ENCODE measurements at places on chromosomes 4 and X.

GRCh38 chrX:11725631-11726442, 32.2 kb upstream of the MSL3 start:
- no peak for DNase-seq

GRCh38 chr4:153939570-153939969, 150.7 kb upstream of the SFRP2 start:
- no peak for DNase-seq

DNA sequence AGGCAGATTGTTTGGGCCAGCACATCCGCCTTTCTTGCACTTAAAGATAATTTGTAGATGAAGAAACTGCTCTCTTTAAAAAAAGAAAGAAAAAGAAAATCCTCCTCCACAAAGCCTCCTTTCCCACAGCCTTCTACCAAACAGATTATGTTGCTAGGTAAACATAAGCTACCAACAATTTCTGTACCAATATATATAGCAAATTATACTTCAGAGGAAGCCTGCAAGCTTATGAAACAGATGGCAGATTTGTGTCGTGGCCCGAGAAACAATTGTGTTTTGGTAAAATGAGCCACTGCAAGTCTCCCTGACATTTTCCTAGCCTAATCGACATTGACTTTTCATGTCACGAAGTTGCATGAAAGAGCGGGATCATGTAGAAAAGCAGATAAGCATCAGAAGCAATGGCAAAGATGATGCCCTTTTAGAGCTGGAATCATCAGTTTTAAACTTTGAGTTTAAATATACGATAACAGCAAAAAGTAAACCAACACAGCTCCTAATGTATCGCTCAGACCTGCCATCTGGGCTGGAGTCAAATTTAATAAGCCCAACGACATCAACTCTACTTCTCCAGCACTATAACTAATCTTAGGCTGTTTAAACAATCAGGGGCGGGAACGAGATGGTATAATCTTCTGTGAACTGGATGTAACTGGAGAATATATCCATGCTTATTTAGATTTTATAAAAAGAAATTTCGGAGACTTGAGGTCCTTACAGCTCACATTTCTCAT, 94.9 kb upstream of the PLAC1 start:
- no peak for DNase-seq

DNA sequence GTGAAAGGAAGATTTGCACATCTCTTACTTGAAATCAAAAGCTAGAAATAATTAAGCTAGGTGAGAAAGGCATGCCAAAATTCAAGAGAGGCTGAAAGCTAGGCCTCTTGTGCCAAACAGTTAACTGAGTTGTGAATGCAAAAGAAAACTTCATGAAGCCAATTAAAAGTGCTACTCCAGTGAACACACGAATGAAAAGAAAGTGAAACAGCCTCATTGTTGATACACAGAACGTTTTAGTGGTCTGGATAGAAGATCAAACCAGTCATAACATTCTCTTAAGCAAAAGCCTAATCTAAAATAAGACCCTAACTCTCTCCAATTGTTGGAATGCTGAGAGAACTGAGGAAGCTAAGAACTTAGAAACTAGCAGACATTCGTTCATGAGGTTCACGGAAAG, 122.3 kb downstream of the UNC5C start:
- DNase-seq, result no peak

GRCh38 chr4:158169931-158170690, 2.7 kb downstream of the GASK1B start:
- DNase-seq, result no peak

- no peak for DNase-seq
These were observed 359.4 kb downstream of the ARAP2 start for GRCh38 chr4:35884714-35885480.

- no peak for DNase-seq
These were observed 60.9 kb downstream of the C4orf46 start for GRCh38 chr4:158610790-158611189.

DNA sequence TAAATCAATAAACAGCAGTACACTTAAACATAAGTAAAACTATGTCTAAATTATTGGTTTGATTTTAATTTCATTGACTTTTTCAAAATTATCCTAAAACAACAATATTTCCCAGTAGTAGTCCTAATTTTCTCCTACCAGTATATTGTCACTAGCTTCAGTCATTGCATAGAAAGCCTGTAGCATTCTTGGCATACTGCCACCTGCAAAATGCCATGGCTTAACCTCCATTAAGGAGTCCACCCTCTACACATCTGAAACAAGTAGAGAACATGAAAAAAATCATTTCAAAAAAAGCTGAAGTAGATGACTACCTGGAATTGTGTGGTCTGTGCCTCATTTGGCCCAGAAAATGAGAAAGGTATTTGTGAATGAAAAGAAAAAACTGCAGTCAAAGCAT, 348.5 kb downstream of the INPP4B start:
- DNase-seq, result no peak

GRCh38 chr4:109729117-109729717, 653 bp downstream of the PLA2G12A start:
- no peak for DNase-seq

- peak; percentile 26 for DNase-seq
These were observed 43.2 kb upstream of the RBM47 start for GRCh38 chr4:40672528-40673522.

DNA sequence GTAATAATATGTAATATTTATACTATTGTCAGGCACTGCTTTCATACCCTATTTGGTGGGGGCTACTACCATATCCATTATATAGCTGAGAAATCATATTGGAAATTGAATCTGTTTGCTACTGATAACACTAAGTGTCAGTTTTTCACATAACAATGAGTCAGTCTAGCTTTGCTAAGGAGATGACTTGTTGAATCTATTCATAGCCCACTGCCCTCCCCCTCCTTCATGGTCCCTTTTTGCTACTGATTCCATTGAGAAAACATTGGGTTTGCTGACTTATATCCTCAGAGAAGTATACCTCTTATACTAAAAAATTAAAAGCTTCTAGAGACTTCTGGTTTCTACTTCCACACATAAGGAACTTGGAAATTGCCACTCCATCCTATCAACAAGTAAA, 1898.4 kb downstream of the STIM2 start:
- no peak for DNase-seq

DNA sequence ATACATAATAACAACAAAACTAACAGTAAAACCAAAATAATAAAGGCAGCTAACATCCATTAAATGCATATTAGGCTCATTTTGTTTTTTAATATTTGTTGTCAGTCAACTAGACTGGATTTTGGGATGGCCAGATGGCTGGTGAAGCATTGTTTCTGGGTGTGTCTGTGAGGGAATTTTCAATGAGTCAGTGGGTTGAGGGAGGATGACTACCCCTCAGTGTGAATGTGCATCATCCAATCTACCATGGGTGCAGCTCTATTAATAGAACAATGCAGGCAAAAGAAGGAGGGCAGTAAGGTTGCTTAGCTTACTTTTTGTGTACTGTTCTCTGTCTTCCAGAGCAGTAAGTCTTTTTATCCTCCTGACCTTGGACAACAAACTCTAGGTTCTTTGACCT, 484.2 kb upstream of the HS3ST1 start:
- no peak for DNase-seq

GRCh38 chr4:17517664-17518063, 2.7 kb downstream of the CLRN2 start:
- DNase-seq, result no peak

DNA sequence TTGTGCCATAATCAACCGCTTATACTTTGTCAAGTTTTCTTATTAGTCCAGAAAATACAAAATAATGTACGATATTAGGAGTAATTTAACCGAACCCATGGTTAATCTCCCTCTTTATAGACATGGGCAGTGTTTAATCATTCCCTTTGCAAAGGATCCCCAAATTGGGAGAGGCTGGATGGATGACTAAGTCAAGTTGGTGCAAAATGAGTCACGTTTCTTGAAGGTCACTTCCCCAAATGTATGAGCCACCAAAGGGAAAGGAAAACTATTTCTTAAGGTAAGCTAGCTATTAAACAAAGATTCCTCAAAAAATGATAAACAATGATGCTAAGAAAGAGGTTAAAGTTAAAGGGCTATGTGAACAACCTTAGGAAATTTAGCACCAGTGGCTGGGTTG, 17.5 kb downstream of the MAML3 start:
- DNase-seq, result no peak

DNA sequence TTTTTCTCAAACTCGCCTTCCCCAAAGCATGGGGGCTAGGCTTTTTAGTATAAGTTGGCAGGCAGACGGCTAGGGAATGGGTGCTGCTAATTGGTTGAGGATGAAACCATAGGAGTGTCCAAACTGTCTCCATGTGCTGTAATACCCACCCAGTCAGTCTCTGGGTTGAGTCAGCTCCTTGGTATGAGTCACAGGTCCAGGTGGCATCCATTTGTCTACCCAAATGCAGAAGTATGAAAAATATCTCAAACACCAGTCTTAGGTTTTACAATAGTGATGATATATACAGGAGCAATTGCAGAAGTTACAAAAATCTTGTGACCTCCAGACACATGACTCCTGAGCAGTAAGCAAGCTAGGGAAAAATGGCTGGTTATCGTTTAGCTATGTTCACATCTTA, 27.4 kb upstream of the CCSER1 start:
- no peak for DNase-seq

DNA sequence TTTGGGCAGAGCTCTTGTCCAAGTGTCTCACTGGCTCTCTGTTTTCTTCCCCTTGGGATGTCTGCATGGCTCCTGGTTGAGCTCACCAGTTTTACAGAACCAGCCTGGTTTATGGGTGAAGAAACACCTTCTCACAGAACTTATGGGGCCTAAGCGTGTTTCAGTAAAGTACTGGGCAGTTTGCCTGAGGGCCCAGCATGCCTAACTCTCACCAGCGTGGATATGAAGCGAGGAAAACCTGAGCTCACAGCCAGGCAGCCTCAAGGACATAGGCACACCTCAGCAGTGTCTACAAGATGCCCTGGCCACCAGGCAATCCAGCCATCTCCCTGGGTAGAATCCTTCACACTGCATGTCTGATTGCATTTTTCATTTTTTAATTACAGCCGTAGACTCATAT, 9.2 kb downstream of the NHSL2 start:
- DNase-seq, result no peak

DNA sequence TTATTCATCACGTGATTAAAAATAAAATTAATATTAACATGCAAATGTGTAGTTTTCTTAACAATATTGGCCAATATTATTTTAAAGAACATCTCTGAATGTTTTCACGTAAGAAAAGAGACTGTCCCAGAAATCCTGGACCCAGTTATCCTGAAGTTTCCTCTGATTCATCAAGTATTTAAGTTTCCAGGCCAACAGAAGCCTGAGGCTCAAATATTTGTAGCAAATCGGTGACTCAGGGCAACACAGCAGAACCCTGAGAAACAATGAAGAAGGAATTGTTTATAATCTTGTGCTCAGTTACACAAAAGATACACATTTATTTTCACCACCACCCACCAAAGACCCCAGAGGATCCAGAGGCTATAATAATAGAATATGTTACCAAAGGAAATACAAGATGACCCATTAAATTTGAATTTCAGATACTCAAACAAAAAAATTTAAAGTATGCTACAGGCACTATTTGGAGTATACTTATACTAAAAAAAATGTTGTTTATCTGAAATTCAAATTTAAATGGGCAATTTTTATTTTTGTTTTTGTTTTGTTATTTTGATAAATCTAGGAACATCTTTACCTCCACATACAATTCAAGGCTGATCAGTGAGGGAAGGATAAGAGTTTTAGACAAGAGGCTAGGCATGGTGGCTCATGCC, 33.9 kb upstream of the SLC7A11 start:
- no peak for DNase-seq

Measured in WTC11 (cell line).